ENCODE measurements at places on chromosomes 6 and 20.

- peak; percentile 32 for DNase-seq
Observed at GRCh38 chr20:10863337-10864060, 189.7 kb upstream of the JAG1 start.

- DNase-seq: no peak
Observed at GRCh38 chr20:54633374-54634355, 158.3 kb downstream of the DOK5 start.

DNA sequence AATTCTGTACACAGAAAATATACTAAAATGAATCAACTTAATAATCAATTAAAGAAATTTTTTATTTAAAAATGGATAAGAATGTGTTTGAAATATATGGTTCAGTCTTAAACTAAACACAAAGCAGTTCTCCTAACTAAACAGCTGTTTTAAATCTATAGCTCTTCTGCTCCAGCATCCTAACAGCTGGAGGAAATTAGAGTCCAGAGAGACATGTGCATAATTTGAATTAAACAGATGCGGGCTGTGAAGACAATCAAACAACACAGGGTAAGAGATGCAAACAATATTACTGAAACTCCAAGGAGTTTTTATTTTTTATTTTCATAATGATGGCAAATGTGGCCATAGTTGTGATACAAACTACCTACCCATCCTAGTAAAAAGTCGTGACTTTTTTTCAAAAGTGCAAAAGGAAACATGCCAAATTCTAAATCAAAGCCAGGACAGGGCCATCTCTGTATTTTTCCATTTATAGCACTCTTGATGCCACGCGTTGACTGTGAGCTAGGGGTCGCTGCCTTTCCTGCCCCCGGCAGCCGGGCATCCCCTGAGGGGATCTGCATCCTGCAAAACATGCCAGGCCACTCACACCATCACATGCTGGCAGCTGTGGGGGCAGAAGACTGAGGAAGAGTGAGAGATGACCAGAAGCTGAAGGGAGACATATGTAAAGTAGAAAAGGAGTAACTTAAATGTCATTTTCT, 310.6 kb downstream of the PRKN start:
- peak; percentile 83 for DNase-seq

DNA sequence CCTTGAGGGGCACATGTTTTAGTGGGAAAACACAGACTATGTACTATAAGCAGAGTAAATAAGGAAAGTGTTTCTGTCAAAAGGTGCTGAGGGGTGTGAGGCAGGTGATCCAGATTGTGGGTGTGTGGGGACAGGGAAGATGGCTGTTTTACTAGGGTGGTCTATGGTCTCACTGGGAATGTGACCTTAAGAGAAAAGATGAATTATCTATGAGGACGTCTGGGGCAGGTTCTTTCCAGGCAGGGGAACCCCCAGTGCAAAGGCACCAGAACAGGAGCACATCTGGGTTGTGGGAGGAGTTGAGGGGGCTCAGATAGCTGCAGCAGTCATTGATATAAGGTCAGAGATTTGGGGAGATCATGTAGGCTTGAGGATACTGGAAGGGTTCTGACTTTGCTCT, 18.2 kb upstream of the POLR1H start:
- DNase-seq: no peak

GRCh38 chr20:9457136-9457535, 57.3 kb upstream of the LAMP5 start:
- no peak for DNase-seq

GRCh38 chr6:141734071-141734840, 398.5 kb upstream of the GJE1 start:
- no peak for DNase-seq

- no peak for DNase-seq
Observed at GRCh38 chr6:162219266-162219665, 508.3 kb downstream of the PRKN start.

DNA sequence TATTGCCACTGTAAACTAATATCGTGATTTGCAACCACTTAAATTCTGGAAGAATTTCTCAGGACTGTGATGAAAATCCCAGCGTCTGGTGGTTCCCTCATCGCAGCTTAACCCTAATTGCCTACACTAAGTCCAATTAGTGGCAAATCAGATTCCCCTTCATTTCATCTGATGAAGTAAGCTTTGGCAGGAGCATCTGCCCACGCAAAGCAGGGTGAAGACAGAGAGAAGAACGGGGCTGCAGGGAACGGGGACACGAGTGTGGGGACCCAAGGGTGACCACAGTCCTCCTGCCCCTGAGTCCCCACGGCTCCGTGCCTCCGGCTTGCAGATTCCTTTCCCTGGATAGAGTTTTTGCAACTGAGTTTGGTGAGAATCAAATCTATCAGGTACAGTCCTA, 159.5 kb downstream of the LY86 start:
- DNase-seq: no peak

GRCh38 chr20:54083459-54083858, 13.1 kb upstream of the BCAS1 start:
- no peak for DNase-seq

DNA sequence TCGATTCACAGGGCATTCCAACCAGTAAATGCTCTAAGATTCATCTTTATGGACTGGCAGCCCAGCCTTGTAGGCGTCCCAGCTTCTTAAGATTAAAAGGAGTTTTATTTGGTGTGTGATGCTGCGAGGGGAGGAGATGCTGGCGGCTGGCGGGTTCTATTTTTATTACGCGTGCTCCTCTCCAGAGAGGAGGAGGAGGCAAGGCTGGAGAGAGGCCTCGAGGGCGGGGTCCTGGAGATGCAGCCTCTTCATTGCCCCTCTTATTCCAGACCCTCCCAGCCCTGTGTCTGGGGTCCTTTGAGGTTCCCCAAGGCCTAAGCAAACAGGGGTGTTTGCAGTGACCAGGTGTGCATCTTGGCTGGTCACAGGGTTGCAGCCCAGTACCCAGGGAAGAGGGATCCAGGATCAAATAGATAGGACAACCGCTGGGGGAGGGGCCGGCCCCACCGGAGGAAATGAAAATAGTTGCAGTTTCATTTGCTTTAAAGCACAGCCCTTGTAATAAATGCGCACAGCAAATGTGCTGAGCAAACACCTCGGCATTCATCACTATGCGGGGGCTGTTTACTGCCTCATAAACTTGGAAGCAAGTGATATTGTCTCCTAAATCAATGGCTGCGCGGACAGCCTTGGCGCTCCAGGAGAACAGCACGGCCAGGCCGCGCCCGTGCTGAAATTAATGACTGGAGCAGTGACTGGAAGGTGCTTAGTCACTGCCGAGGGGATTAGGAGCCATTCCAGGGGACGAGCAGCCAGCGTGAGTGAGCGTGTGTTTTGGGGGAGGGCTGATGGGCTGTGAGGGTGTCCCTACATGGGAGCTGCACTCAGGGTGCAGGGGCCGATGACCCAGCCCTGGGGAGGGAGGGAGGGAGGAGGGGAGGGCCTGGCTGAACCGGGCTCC, 83.0 kb downstream of the TMEM242 start:
- no peak for DNase-seq

- no peak for DNase-seq
Observed at GRCh38 chr20:36647196-36648121, 1.5 kb upstream of the SLA2 start.

- no peak for DNase-seq
Observed at GRCh38 chr20:5829241-5829809, 79.1 kb downstream of the SHLD1 start.

- DNase-seq: no peak
Observed at GRCh38 chr6:29696147-29697125, 15.5 kb upstream of the ZFP57 start.

- no peak for DNase-seq
Observed at GRCh38 chr20:25730862-25731261, 34.2 kb upstream of the ZNF337 start.

DNA sequence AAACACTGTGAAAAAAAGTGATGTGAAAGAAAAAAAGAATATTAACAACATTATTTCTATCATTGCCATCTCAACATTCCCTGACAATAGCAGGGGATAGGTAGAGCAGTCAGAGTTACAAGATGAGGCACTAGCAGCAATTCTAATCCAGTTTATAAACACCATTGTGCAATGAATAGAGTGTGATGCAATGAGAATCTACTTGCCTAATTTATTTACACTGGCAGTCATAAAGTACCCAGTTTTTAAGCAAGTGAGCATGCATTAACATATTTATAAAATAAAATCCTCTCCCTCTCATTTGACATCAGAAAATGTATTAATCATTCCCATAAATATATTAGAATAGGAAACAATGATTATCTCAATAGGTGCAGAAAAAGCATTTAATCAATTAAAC, 2.5 kb upstream of the MANEA start:
- DNase-seq: no peak

- DNase-seq: no peak
Observed at GRCh38 chr6:157443066-157443800, 62.2 kb downstream of the ZDHHC14 start.

- no peak for DNase-seq
Observed at GRCh38 chr20:48384147-48384818, 443.5 kb downstream of the PREX1 start.

DNA sequence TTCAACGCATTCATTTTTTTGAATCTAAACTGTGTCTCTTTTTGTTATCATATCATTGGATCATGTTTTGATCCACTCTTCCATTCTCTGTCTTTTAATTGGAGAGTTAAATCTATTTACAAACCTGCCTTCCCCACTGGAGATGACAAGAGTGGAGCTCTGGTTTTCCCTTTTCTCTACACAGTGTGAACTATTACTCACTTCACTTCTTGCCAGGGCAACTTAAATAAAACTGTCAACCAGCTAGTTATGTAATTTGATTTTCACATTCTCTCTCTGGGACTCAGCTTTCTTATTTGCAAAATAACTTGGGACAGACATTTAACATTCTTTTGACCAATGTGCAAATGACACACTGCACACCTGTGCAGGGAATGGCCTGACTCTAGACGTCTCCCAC, 230.8 kb upstream of the CST7 start:
- DNase-seq: no peak

- no peak for DNase-seq
Observed at GRCh38 chr6:103313432-103313831, 1546.3 kb downstream of the HACE1 start.

- DNase-seq: no peak
Observed at GRCh38 chr6:700490-700889, 7.6 kb upstream of the EXOC2 start.

DNA sequence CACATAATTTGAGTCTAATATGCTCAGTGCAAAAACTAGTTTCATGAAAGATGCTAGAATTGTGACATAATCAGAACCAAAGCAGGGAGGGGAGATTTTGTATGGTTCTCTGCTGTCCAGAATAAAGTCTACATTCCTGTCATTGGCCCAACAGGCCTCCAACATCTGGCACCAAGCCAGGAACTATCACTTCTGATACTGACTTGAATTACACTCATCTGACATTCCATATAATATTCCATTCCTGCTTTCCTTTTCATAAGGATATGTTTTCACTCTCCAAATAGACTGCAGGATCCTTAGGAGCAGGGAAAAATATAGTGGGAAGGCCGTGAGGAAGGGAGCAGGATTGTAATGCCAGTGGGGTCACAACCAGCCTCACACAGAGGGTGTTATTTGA, 84.6 kb upstream of the BTN3A2 start:
- DNase-seq: no peak

GRCh38 chr6:122651031-122651430, 40.8 kb downstream of the PKIB start:
- DNase-seq: no peak

DNA sequence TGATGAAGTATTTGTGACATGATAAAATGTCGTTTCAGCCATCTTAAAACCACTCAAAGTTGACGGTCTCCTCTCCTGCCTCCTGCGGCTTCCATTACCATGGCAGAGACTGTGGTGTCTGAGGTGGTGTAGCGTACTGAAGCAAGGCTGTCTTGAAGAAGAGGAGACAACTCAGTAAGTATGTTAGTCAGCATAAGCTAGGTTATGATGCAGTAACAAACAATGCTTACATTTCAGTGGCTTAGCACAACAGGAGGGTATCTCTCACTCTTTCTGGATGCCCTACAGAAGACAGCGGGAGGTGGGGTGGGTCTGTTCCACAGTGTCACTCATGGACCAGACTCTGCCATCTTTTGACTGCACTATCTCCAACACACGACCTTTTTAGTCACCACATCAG, 174.7 kb upstream of the AHI1 start:
- no peak for DNase-seq

GRCh38 chr6:12414096-12414675, 124.0 kb downstream of the EDN1 start:
- no peak for DNase-seq
